ENCODE measurements at places on chromosomes 2 and 18.

DNA sequence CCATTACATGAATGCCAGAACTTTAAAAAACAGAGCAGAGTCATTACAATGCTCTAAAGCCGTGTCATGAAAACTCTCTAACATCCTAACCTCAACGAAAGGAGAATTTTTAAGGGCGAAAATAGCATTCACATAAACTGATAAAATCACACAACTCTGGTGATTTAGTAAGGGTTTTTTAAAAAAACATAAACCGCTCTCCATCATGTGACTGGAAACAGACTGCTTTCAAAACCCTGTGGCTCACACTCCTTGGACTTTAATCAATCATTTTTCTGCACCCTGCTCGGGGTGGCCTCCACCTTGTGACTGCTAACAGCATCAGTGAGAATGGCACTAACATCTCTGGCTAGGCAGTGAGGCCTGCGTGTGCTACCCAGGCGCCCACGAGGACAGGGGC is 12.1 kb downstream of the DOCK10 start:
- no peak for DNase-seq

GRCh38 chr2:68789603-68790002 is 55.0 kb downstream of the ARHGAP25 start:
- no peak for DNase-seq

GRCh38 chr2:15169326-15170069 is 391.6 kb downstream of the NBAS start:
- DNase-seq = no peak

DNA sequence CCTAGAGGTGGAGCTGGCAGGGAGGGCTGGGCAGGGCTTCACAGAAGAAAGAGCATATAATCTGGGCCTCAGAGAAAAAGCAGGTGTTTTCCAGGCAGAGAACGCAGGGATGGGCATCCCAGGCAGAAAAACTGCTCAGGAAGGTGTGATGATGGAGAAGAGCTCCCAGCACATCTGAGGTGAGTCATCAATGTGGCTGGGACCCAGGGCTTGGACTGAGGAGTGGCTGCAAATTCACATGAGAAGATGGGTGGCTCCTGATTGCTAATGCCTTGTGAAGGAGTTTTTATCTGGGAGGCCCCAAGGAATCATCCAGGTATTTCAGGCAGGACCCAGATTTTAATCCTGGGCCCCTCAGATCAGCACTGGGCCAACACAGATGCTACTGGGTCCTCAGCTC is 10.2 kb downstream of the IL1F10 start:
- DNase-seq = no peak

GRCh38 chr2:12005886-12006681 is 259.7 kb downstream of the LPIN1 start:
- no peak for DNase-seq

DNA sequence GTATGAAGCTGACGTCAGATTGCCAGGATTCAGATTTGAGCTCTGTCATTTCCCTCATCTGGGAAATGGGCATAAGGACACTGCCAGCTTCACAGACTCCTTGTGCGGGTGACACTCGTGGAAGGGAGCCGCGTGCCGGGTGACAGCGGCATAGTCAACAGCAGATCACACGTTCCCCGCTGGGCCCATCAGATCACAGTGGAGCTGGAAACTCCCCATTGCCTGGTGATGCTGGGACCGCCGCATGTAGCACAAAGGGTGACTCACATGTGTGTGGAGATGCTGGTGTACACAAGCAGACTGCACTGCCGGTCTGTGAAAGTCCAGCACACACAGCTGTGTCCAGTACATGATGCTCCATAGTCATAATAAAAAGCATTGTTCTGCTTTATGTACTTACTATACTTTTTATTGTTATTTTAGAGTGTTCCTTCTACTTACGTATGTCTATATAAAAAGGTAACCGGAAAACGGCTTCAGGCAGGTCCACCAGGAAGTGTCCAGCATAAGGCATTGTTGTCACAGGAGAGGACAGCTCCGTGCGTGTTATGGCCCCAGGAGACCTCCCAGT is 31.8 kb downstream of the SALL3 start:
- DNase-seq = no peak

GRCh38 chr18:23932385-23933067 is 82.0 kb upstream of the TTC39C start:
- no peak for DNase-seq

GRCh38 chr18:6132751-6133368 is 237.5 kb upstream of the TMEM200C start:
- no peak for DNase-seq

DNA sequence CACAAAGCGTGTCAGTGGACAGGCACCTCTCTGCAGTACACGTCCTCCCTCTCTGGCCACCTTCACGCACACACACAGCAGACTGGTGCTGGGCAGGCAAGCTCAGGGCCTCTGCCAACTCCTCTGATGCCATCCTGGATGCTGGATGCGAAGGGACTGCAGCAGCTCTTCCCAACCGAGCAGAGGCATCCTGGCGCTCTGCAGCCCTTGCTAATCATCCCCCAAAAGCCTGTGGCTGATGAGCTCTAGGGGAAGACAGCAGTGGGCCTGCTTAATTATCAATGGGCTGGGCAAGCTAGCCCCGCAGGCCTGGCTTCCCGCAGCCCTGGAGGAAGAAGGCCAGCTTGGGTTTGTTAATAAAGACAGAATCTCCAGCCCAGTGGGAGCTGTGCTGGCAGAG is 71.3 kb upstream of the TEX51 start:
- DNase-seq = no peak

GRCh38 chr2:29223257-29223656 is 108.0 kb downstream of the CLIP4 start:
- DNase-seq = no peak

- no peak for DNase-seq
These were observed 14.6 kb downstream of the FHL2 start for GRCh38 chr2:105384216-105384615.

DNA sequence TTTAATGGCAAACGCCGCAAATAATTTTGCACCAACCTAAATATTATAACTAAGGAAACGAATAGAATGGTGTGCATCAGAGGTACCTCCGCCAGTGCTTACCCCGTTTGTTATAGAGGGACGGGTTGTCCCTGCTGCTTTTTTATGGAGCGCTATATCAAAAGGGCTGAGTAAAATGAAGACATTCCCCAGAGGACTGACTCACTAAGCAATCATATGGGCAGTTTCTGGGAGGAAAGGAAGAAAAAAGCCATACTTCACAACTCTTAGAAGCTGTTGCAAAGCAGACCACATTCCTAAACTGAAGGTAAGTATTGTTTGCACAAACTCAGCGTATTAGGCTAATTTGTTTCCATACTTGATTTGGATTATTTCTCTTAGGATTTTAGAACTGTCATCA is 12.9 kb downstream of the ID2 start:
- DNase-seq = no peak

DNA sequence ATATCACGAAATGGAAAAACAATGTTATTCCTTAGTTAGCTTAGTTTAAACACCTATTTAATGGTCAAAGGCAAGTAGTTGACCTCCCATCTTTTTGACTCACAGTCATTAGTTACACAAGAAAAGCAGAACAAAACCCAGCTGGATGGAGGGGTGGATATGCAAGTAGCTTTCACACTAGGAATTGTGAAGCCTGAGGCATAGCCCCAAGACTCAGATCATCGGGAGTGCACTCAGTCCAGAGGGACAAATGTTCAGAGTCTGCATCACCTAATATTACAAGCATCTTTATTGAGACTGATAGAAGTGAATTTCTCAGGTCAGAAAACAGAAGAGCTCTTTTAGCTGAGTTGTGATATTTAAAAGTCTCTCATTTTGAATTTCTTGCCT is 15.5 kb upstream of the CPS1 start:
- DNase-seq = no peak

GRCh38 chr2:237919593-237919992 is 47.2 kb upstream of the UBE2F start:
- no peak for DNase-seq

DNA sequence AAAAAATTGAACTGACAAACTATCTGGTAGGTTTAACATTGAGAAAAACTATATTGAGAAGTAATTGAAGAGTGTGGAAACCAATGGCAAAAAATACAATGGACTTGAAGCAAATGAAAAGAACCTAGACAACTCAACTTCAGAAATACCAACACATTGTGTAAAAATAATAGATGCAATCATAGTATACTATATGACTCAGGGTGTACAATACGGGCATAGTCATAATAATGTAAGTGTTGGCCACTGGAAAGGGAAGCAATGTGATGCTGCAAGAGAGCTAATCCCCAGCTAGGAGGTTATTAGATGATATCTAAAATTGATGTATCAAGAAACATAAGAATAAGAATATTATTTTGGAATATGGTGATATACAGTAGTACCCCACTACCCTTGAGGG is 45.3 kb downstream of the SMAD7 start:
- no peak for DNase-seq

GRCh38 chr2:79437433-79438267 is 75.2 kb upstream of the CTNNA2 start:
- no peak for DNase-seq

DNA sequence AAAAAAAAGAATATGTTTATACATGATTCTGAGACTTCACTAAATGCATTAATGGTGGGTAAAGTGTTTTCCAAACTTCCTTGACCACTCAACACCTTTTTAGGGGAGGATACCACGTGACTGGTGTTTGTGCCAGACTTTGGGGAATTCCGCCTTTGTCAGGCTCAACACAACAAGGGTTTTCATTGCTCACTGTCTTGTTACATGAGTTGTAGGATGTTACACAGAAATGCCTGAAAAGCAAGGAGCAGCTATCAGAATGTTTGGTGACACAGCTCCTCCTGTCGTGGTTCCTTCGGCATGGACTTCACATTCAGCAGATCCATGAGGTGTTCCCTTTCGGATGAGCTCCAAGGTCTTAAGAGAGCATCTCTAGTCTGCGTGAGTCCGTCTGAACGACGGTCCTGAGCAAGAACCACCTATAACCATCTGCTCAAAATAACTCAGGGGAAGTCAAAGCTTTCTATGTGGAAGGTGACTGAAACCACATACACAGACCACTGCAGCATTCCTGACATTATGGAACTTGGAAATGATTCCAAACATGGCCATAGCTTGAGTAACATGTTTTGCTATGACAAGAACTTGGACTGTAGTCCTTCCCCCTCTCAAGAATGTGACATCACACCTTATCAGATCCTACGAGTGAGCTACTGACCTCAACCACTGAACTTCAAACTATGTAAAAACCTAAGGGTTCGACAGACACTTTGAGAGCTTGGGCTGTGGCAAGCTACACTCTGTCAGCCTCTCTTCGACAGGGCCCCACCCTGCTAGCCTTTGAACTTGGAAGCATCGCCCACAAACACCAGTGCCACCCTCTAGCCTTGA is 57.5 kb downstream of the MCFD2 start:
- DNase-seq = no peak

DNA sequence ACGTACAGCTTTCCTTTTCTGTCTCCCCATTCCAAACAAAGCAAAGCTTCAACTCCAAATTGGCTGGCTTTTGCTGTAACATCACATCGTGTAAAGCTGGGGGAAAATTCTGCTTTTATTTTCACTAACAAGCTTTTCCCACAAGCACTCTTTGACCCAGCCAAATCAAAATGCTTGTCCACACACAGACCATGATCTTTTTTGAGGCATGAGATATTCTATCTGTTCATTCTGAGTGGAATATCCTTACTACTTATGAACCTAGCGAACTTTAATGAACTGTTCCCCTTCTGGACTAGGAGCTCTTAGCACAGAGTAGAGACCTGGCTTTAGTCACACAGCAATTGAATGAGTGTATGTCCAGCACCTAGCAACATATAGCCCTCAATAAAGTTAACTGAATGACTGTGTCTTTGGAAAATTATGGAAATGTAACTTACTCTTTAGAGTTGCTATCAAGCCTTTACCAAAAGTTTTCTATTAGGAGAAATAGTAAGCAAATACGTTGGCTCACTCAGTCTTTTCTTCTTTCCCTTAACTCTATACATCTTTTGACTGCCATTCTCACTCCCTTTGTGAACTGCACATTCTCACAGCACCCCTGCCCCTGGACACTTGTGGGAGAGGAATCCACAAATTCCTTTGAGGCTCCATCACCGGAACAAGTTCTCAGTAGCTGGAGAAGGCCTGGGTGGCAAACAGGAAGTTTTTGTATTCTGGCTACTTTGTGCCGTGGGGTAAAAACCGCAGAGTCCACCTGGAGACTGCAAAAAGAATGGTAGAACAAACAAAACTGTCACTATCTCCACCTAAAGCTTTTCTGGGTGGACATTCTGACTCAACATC is 1.3 kb upstream of the UBE2E3 start:
- no peak for DNase-seq

DNA sequence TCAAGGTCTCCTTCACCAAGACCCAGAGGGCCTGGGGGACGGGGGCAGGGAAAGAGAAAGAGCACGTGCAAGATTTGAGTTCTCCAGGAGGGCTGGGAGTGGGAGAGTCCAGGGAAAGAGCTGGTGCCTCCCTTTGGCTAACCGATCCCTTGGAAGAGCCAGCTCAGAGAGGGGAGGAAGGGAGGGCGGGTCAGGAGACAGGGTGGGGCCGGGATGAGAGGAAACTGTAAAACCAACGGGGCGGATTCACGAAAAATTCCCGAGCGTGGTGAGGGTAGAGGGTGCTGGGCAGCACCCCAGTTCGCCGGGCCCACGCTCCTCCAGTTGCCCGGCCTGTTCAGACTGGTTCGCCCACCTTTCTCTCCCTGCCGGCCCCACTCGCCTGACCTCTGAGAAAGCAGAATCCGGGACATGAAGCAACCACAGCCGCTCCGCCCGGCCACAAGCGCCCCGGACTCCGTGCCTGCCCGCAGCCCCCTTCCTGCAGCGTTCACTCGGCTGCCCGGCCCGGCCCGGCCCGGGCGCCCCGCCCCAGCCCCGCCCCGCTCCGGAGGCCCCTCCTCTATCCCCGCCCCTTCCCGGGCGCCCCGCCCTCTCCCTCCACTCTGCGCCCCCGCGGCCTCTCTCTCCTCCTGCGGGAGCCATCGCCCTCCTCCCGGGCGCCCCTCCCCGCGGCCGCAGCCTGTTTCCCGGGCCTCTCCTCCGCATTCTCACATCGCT is 230.9 kb upstream of the SMAD2 start:
- DNase-seq = peak; percentile 22

DNA sequence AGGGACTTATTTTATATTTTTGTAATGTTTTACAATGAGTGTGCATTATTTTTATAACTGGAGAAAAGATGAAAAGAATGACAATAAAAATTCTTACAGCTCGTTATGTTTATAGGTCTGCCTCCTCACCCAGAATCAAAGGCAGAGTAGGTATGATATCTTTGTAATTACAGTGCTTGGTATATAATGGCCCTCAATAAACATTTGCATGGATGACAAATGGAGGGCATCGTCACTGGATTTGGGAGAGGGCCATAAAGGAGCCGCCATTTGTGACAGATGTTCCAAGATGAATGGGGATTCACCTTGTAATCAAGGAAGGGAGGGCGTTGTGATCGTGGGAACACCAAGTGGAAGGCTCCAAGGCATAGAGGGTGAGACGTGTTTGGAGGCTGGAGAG is 22.6 kb upstream of the GIGYF2 start:
- DNase-seq = no peak

GRCh38 chr2:160402997-160403979 is 90.3 kb downstream of the RBMS1 start:
- no peak for DNase-seq

DNA sequence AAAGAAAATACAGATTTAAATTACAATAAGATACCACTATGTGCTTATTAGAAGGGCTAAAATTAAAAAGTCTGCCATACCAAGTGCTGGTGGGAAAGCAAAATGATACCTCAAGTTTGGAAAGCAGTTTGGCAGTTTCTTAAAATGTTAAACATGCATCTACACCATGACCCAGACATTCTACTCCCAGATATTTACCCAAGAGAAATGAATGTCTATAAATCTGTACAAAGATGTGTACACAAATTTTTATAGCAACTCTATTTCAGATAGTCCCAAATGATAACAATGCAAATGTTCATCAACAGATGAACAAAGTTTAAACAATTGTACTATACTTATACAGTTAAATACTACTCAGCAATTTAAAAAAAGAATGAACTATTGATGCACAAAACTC is 7.1 kb upstream of the DSG4 start:
- DNase-seq = no peak
